ENCODE measurements at places on chromosomes 4 and X.

DNA sequence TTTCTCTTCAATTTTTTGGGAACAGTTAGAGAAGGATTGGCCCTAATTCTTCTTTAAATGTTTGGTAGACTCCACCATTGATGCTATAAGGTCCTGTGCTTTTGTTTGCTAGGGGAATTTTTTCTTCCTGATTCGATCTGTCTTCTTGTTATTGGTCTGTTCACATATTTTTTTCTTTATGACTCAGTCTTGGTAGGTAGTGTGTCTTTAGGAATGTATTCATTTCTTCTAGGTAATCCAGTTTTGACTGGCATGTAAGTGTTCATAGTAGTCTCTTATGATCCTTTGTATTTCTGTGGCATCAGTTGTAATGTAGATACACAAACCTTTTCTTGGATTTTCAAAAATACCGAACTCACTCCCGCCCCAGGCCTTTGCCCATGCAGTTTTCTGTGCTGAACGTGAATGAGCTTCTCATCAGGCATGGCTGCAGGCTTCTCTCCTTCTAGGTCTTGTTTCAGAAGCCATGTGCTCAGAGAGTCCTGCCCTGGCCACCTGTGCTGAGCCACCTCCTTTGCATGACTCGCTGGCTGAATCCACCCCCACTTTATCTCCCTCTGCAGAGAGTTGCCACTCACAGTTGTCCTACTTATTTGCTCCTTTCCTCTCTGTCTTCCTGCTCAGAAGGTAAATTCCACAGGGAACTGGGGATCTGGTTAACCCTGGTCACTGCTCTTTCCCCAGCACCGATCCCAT lies 67.0 kb downstream of the STK32B start:
- no peak for DNase-seq

- DNase-seq = no peak
Measured at GRCh38 chr4:72016011-72016410, 15.8 kb upstream of the NPFFR2 start.

GRCh38 chr4:145387079-145387478 lies 94.6 kb upstream of the SMAD1 start:
- DNase-seq = no peak

DNA sequence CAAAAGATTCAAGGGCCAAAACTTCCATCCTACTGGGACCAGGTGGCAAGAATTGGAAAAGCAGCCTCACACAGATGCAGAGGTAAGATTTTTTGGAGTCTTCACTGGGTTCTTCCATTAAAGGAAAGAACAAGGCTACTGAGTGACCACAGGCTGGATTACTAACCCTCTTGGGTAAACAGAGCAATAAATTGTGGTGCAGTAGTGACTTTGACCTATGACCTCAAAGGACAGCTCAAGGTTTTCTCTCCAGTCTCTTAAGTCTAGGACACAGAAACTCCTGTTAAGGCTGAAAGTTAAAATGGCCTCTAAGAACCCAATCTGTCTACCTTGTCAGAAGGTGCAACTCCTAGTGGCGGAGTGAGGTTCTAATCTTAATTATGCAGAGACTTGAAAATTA lies 464.9 kb downstream of the SMARCA1 start:
- DNase-seq = no peak

- DNase-seq = no peak
Measured at GRCh38 chr4:48908687-48909086, 2.1 kb upstream of the OCIAD2 start.

DNA sequence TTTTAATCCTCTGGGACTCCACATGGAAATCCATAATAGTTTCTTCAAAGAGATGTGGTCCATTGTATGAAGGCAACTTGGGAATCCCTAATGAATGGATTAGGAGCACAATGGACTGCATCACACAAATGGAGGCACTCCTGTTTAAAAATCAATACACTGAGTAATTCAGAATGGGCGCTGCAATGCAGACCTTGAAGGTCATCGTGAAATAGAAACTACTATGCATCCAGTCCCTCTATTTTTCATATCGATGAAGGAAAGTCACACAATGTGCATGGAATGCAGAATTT lies 98.8 kb upstream of the EGFL6 start:
- DNase-seq = no peak

- DNase-seq = no peak
Measured at GRCh38 chrX:78923198-78924015, 21.8 kb upstream of the P2RY10 start.

GRCh38 chrX:41559235-41560052 lies 112.3 kb downstream of the NYX start:
- no peak for DNase-seq

- DNase-seq = no peak
Measured at GRCh38 chr4:7339751-7340552, 94.8 kb downstream of the PSAPL1 start.

DNA sequence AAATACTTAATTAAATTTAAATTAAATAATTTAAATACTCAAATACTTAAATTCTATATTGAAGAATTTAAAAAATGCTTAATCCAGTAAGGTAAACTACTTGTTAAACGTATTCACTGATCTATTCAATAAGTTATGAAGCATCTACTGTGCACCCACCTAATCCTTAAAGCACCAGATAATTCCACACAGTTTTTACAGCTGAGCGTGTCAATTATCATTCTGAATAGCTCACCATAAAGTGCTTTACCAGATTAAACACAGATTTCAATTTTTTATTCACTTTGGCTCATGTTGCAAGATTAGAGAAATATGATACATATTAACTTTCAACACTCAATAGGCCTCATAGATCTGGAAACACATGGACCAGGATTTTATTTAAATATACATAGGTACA lies 79.2 kb upstream of the DDIT4L start:
- DNase-seq = no peak

- DNase-seq = no peak
Measured at GRCh38 chr4:176150356-176150682, 45.1 kb downstream of the SPATA4 start.

GRCh38 chr4:13481569-13481968 lies 2.6 kb downstream of the RAB28 start:
- no peak for DNase-seq

- DNase-seq = no peak
Measured at GRCh38 chr4:123600987-123601904, 204.7 kb downstream of the SPRY1 start.

GRCh38 chr4:20181926-20182325 lies 69.8 kb upstream of the SLIT2 start:
- no peak for DNase-seq

- DNase-seq = no peak
Measured at GRCh38 chrX:63466690-63467089, 115.6 kb upstream of the SPIN4 start.

GRCh38 chr4:82469791-82470345 lies 39.5 kb downstream of the ENOPH1 start:
- DNase-seq = no peak

- DNase-seq = peak; percentile 63
Measured at GRCh38 chr4:189792924-189793618, 147.6 kb upstream of the FRG1 start.

- DNase-seq = no peak
Measured at GRCh38 chr4:127006446-127006877, 626.3 kb upstream of the INTU start.

- no peak for DNase-seq
Measured at GRCh38 chrX:37776987-37777325, 2.9 kb upstream of the CYBB start.

- DNase-seq = no peak
Measured at GRCh38 chr4:118997601-118998000, 108.9 kb downstream of the SYNPO2 start.

- no peak for DNase-seq
Measured at GRCh38 chrX:136021903-136022302, 36.7 kb downstream of the SLC9A6 start.

DNA sequence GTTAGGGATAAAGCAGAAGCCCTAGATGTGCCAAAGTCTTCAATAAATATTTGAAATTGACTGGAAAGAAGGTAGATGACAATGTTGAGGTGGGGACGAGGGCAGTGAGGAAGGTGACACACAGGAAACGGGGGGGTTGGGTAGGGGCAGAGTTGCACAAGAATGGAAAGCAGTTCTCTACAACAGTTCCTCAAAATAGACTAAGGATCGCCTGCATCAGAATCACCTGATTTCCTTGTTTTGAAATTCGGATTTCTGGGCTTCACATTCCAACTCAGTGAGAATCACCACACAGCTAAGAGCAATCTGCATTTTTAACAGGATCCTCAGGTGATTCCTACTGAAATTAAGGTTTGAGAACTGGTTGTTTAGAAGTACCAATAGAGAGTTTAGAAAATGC lies 70.6 kb downstream of the ARFIP1 start:
- no peak for DNase-seq

GRCh38 chrX:67784712-67785111 lies 240.9 kb downstream of the AR start:
- no peak for DNase-seq

- no peak for DNase-seq
Measured at GRCh38 chr4:135605076-135605475, 1403.5 kb upstream of the PABPC4L start.

DNA sequence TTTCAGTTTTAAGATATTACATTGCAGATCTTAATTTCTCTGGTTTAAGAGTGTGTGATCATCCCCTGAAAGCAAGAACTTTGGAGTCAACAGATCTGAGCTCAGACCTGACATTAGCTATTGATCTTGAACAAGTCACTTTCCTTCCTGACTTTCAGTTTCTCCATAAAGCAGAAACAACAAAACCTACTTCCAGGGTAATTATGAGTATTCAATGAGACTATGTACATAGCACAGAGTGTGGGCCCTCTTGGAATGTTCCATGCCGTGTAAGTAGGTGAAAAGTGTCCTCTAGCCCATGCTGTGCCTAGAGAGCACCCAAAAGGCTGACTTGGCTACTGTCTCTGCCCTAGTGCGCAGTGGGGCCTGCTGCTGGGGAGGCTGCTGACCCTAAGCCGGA lies 188.0 kb upstream of the RPL34 start:
- DNase-seq = no peak

- peak; percentile 73 for DNase-seq
Measured at GRCh38 chr4:15756361-15756861, 21.7 kb upstream of the CD38 start.

DNA sequence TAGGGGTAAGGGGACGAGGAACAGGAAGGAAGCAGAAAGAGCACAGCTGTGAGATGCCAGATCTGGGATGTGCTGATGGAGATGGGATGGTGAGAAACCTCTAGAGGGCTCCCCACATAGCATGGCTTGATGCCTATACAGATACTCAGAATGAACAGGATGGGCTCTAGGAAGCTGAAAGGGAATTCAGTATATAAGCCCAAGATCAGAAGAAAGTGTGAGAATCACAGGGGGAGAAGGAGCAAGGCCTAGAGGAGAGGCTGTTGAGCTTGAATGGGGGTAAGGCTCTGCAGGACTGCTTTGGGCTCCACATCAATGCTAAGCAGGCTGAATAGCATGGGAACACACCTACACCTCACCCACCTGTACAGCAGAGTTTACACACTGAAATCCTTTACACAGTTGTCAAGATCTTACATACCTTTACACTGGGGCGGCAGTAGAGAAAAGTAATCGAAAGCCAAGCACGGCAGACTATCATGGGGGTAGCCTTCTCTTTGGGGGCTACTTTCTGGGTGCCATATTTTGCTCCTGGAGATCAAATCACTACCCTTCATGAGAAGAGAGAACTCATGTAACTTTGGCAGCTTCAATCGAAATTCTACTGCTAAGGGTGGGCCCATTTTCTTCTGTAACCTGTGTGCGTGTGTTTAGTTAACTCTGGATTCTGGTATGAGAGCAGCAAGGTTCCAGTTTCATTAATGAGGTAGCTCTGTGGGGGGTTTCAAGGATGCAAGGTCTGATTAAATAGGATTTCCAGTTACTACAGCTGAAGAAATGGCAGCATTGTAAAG lies 30.6 kb downstream of the HOPX start:
- no peak for DNase-seq

- DNase-seq = peak; percentile 5
Measured at GRCh38 chrX:70033348-70034051, 16.2 kb downstream of the AWAT2 start.

DNA sequence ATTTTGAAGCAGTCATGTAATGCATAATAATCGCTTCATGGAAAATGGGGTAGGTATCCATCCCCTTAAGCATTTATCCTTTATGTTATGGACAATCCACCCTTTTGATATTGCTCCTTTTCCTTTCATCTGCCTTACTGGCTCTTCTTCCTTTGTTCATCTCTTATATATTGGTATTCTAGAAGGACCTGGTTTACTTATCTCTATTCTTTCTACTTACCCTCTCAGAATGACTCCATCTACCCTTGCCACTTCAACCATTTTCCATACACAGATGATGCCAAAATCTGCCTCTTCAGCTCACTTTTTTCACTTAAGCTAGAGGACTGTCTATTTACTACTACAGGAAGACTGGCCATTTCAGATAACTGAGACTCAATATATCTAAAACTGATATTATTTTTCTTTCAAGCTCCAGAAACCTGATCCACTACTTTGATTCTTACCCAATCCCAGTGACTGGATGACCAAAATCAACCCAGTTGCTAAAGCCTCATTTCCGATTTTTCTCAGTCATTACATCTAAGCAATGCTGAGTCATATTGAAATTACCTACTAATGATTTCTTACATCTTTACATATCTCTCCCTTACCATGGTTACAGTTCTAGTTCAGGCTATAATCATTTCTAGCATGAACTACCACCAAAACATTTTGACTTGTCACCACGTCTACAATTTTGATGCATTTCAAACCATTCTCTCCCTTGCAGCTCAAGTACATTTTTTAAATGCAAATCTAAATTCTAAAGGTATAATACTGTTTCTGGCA lies 93.7 kb downstream of the FAAH2 start:
- no peak for DNase-seq

DNA sequence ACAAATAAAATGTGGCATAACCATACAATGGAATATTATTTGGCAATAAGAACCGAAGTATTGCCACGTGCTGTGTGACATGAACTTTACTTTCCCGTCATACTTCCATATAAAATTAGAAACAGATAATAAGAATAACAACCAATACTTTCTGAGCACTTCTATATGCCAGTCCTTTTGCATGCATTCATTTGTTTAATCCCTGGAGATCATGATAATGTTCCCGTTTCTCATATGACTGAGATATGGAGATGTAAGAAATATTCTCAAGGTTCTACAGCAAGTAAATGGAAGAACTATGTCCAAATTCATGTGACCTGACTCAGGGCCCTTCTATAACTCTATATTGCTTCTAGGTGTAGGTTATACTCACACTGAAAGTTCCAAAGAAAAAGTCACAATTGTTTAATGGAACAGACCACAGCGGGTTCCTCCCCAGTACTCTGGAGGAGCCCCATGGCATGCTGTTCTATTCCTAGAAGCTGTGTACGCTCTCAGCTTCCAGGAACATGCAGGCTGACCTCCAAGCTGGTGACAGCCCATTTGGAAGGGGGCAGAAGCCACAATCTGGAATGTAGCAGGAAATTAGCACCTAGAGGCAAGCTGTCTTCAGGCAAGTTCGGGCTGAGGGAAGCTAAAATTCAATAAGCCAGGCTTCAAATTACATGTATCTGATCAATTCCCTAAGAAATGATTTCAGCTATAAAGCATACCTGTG lies 31.5 kb downstream of the QDPR start:
- no peak for DNase-seq

DNA sequence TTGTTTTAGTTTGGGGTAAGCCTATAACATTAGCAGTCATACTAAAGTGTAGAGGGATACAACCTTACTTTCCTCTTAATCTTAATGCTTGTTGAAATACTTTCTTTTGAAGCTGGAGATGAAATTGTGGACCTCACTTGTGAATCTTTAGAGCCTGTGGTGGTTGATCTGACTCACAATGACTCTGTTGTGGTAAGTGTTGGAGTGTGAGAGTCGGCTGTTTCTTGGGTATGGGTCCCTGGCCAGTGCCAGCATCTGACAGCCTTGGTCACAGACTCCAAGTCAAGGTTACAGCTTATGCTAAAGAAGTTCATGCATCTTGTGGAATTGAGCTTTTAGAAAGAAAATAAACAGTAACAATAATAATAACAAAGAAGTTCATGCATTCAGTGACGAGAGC lies 31.6 kb downstream of the RNF4 start:
- no peak for DNase-seq

GRCh38 chr4:39825090-39825489 lies 127.2 kb downstream of the UBE2K start:
- DNase-seq = no peak
